ENCODE measurements at places on chromosomes 4 and X. TPM values are rescaled to one million over a fixed set of nuclear protein-coding genes. Genes with fewer than 3 reads are reported as not detected.

The CT45A2 gene
- total RNA-seq = not detected

DNA sequence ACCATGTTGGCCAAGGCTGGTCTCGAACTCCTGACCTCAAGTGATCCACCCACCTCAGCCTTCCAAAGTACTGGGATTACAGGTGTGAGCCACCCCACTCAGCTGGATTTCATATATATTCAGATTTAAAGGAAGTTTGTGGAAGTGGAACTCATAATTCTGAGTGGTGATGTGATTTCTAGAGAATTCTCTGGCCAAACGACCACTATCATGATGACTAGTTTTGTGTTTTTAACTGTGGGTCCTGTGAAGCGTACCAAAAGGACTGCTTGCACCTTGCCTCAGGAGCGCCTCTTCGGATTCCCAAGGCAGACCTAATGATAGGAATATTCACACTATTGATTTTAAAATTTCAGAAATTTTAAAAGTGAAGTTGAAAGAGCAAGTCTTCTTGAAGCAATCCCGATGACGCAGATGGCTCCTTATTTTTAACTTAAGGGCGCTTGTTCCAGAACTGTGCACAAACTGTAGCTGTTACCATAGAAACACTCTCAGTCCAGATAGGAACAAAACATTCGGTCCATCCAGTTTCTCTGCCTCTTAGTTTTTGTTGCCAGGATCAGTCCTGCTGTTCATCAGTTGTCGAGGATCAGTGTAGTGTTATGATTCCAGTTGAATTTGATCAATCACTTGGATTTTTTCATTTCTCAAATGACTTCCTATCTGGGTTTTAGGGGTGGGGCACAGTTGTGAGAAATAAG is 51.7 kb upstream of the CLCN4 start:
- no peaks in the 10 kb centered on the region for H3K36me3 ChIP-seq
- no peaks in the 10 kb centered on the region for H3K27me3 ChIP-seq
- H3K27ac ChIP-seq = no peak overlapping the region
- H3K4me3 ChIP-seq = no peak overlapping the region
- DNase-seq = no peak

The HTT-AS gene
- total RNA-seq = not detected

DNA sequence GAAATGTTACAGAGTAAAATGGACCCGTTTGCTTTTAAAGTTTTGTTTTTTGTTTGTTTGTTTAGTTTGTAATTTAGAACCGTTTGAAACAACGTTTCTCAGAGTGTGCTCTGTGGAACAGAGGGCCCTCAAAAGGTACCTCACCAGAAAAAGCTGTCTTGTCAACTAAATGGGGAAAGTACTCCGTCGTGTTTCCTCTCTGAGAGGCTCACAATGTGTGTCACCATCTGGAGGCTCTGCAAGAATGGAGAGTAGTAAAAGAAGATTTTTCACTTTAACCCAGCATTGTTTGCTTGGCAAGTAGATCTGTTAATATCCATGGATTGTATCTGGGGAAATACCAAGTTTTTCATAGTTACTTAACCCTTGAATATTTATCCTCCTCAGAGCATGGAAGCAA is 1.5 kb upstream of the ENPEP start:
- no peak for DNase-seq
- no peak overlapping the region for H3K4me3 ChIP-seq
- no peak overlapping the region for H3K27ac ChIP-seq
- H3K27me3 ChIP-seq = no peaks in the 10 kb centered on the region
- H3K36me3 ChIP-seq = no peaks in the 10 kb centered on the region

DNA sequence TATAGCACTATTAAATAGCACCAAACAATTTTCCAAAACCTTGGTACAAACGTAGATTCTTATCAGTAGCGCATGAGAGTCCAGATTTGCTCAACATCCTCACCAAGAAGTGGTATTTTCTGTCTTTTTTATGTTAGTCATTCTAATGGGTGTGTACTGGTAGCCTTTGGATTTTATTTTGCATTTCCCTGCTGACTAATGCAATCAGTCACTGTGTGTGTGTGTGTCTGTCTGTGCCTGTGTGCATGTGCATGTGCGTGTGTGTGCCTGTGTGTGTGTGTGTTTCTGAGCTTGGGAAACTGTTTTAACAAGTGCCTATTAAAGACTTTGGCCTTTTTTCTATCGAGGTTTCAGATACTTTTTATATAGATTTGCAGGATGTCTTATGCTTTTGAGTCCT is 82.2 kb upstream of the MAGEA10 start:
- H3K27me3 ChIP-seq = no peaks in the 10 kb centered on the region
- H3K27ac ChIP-seq = no peak overlapping the region
- no peak overlapping the region for H3K4me3 ChIP-seq
- no peaks in the 10 kb centered on the region for H3K4me1 ChIP-seq
- no peaks in the 10 kb centered on the region for H3K36me3 ChIP-seq

DNA sequence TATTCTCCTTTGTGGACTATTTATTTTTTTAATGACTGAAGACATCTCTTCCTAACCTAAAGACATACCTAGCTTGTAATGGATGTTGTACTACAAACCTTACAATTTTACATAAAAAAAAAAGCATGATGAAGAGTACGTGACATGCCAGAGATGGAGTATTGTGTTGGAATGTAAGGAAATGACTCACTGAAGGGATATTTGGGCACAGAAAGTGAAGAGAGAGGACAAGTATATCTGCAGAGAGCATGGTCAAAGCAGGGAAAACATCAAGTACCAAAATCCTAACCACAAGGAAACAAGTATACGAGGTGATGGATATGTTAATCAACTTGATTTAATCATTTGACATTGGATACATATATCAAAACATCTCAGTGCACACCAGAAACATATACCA is 1051.4 kb upstream of the PRKX start:
- H3K4me3 ChIP-seq = no peak overlapping the region
- H3K36me3 ChIP-seq = no peaks in the 10 kb centered on the region
- H3K4me1 ChIP-seq = no peaks in the 10 kb centered on the region
- no peak for DNase-seq

The AMBN gene
- not detected for total RNA-seq

DNA sequence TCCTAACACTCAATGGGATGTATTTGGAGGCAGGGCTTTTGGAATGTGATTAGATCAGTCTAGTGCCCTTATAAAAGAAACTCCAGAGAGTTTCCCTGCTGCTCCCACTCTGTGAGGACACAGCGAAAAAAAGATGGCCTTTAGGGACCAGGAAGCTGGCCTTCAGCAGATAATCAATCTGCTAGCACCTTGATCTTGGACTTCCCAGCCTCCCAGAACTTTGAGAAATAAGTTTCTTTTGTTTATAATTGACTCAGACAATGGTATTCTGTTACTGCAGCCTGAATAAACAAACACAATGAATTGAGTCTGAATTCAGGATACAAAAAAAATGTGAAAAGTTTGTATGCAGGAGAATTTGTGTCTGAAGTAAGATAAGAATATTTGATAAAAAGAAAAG is 842.1 kb downstream of the FSTL5 start:
- H3K27me3 ChIP-seq = no peaks in the 10 kb centered on the region
- H3K4me3 ChIP-seq = no peak overlapping the region
- H3K27ac ChIP-seq = no peak overlapping the region
- no peaks in the 10 kb centered on the region for H3K36me3 ChIP-seq

- no peaks in the 10 kb centered on the region for H3K4me1 ChIP-seq
- H3K4me3 ChIP-seq = no peak overlapping the region
- DNase-seq = no peak
- no peaks in the 10 kb centered on the region for H3K36me3 ChIP-seq
- no peak overlapping the region for H3K27ac ChIP-seq
Measured at GRCh38 chr4:151046609-151047008, 31.5 kb upstream of the LRBA start.

The ADAMTS3 gene
- not detected for total RNA-seq

GRCh38 chr4:8820178-8821102 is 51.2 kb downstream of the HMX1 start:
- no peaks in the 10 kb centered on the region for H3K36me3 ChIP-seq
- no peaks in the 10 kb centered on the region for H3K4me1 ChIP-seq
- H3K27ac ChIP-seq = no peak overlapping the region

- H3K36me3 ChIP-seq = peaks cover 8% of the 10 kb centered on the region
- H3K4me1 ChIP-seq = no peaks in the 10 kb centered on the region
- H3K27me3 ChIP-seq = no peaks in the 10 kb centered on the region
- H3K4me3 ChIP-seq = no peak overlapping the region
Measured at GRCh38 chr4:7016512-7016911, 26.7 kb upstream of the TADA2B start.
